ENCODE measurements at places on chromosomes 3 and 15.

GRCh38 chr15:78974272-78974918, 29.5 kb upstream of the CTSH start:
- no peak for DNase-seq

DNA sequence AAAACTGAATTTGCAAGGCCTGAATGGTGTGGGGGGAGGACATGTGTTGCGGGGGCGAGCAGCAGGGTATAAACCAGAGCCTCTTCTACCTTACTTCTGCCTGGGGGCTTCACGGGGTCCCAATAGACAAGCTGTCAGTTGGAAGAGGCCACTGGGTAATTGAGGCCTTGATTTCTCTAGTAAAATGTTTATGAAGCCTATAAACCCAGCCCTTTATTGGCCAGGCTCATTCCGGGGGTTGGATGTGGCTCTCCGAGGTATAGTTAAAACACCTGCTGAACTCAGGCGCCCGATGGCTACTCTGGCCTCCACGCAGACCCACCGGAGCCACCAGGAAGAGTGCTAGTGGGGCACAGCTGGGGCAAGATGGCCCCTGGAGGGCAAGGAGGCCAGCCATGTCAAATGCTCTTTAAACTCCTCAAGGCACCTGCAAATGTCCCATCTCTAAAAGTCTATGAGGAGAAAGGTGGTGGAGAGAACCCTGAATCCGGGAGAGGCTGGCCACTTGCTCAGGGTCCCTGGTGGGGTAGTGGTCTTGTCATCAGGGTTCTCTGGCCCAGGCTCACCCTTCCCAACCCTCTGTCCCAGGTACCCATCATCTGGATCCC, 34.3 kb downstream of the IGDCC3 start:
- DNase-seq = no peak

DNA sequence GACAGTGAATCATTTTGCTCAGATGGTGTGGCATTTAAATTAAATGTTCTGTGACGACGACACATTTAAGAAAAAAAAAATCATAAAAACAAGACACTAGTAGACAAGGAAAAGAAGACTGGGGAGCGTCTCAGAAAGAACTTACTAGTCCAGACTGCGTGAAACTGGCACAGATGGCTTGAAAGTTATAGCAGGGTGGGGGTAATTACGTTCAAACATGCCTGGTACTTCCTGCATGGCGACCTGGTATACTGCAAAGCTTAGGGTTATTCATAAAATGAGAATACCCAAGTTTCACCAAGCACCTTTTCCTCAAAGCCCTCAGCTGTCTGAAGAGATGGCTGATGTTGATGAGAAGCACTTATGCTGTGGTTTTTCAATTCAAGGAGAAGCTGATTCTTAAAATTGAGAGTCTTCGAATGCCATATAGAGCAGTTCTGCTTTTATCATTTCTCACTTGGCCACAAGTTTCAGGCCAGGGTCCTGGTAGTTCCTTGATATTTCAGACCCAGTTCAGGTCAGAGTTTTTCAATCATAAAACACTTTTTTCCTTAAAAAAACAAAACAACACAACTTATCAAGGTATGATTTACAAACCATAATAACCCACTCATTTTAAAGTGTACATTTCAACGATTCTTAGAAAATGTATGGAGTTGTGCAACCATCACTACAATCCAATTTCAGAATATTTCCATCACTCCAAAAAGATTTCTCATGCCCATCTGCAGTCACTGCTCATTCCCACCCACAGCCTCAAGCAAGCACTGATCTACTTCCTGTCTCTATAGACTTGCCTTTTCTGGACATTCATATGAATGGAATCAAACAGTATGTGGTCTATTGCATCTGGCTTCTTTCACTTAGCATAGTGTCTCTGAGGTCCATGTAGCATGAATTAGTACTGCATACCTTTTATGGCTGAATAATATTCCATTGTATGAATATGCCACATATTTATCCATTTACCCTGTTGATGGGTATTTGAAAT, 24.7 kb downstream of the PCOLCE2 start:
- DNase-seq = no peak

DNA sequence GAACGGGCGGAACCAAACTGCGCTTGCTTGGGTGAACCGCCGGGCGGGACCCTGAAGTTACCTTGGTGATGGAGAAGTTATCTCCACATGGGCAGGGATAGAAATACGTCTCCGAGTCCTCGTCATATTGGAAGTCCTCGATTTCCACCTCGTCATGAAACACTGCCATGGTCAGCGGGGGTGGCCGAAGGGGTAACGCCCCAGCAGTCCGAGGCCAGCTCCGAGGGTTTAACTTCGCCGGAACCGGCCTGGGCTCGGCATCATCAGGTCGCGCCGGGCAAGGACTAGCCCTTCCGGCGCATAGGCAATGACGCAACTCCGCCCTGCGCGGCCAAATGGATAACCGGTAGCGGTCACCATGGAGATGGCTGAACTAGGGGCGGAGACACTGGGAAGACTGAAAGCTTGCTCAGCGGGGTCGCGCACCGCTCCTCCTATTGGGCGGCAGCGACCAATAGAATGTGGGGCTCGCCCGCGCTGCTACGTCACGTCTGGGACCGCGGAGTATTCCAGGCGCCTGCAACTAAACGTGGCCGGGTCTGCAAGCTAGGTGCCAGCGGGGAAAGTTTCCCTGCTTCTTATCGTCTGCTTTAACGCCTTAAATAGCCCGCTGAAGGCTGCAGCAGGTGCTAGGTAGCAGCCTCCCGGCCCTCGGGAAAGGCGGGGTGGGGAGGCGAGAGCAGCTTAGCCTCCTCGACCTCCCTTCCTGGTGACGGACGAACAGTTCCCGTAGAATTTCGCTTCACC, at the start of the genes DPH3 and OXNAD1:
Gene DPH3, minus strand, starts transcription at position 236 of the 747 bp plus-strand sequence. Its CDS starts 67 bp downstream, at position 169.
Gene OXNAD1, plus strand, starts transcription at position 505 of the 747 bp plus-strand sequence. CDS start 5,741 bp downstream, outside the sequence.
- DNase-seq = peak; percentile 96

- no peak for DNase-seq
Observed at GRCh38 chr15:60243769-60244168, 154.0 kb downstream of the ANXA2 start.

DNA sequence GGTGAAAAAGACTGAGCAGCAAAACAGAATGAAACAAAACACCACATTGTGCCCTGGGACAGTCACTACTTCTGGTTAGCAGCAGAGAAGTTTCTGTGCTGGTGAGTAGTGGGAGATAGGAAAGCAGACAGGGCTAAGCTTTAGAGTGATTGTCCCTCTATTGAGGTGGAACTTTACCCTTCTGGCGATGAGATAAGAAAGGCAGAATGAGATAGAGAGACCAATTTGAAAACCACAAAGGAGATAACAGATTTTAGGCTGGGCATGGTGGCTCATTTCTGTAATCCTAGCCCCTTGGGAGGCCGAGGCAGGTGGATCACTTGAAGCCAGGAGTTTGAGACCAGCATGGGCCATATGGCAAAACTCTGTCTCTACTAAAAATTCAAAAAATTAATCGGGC, 208.5 kb downstream of the TBL1XR1 start:
- no peak for DNase-seq

DNA sequence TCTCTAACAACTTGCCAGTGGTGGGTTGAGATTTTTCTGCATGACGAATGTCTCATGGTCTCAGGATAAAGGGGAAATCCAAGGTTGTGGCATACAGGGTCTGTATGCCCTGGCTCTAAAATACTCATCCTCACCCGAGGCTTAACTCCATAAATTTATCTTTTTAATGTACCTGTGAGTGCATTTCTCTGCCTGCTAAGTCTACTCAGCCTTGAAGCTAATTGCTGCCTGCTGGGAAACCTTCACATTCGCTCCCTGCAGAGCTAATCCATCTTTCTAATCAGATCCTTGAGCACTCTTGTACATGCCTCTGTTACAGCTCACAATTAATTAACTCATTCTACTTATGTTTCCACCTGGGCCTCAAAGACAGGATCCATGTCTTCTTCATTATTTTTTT, 93.8 kb downstream of the CMSS1 start:
- no peak for DNase-seq

- DNase-seq = no peak
Observed at GRCh38 chr3:128382221-128382807, 84.4 kb downstream of the DNAJB8 start.

- no peak for DNase-seq
Observed at GRCh38 chr15:47412136-47412535, 305.2 kb upstream of the SEMA6D start.

DNA sequence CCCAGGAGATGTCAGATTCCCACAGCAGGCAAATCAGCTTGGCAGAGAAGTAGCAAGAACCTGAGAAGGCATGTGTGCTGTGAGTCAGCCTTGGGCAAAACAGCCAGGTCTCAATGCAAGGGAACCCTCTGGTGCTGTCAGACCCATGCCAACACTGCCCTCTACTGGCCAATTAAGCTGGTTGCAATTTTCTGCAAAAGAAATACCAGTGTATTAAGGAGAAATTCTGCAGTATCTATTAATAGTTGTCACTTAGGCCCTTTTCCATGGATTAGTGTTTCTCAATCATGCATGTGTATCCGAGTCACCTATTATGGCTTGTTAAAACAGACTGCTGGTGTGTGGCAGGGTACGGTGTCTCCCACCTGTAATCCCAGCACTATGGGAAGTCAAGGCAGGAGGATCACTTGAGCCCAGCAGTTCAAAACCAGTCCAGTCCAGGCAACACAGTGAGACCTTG, 26.2 kb downstream of the MAP4 start:
- DNase-seq = peak; percentile 75

DNA sequence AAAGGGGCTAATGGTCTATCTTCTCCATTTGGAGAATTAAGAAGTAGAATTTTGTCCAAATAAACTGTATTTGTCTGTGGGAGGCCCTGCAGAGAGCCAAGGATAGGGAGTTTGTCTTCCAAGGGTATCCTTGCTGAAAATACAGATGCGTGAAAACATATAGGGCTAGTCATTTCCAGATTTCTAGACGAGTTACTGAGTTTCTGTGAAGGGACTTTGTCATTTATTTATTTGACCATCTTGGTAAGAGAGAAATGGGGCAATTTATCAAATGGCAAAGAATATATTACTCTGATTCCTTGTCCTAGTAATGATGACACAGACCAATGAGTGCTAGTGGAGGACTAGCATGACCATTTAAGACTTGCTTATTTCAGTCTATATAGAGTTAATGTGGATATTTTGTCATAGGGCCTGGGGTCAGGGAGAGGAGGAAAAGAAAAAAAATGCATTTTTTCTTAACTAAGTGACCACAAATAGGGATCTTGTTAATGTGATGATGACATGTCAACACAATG, 376.6 kb upstream of the ONECUT1 start:
- DNase-seq = no peak

- no peak for DNase-seq
Observed at GRCh38 chr3:114460459-114460858, 166.6 kb downstream of the TIGIT start.

DNA sequence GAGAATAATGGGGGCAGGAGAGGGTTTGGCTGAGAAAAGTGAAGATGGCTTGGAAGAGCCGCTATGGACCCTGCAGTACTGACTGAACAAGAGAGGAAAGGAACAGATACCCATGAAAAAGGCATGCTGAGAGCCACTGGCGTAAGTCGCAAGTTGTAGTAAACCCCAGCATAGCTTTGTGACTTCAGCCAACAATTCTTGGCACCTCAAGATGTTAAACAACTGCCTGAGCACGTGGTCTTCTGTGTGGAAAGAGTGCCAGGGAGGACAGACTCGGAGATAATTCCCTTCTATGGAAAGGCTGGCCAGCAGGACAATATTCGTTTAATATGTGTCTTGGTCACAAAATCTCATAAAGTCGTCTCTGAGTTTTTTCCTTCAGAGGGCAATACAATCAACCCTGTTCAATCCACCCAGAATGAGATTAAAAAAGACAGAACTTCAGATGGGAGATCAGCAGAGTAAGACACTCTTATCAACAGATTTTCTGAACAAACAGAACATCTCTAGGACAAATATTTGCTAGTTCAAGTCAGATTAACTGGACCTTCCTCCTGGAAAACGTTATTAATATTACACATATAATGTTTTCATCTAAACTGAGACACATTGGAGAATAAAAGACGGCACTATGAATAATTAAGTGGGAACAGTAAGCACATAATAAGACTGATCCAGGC, 49.2 kb downstream of the NEK10 start:
- no peak for DNase-seq

- peak; percentile 35 for DNase-seq
Observed at GRCh38 chr3:64530434-64531049, 157.3 kb downstream of the ADAMTS9 start.

DNA sequence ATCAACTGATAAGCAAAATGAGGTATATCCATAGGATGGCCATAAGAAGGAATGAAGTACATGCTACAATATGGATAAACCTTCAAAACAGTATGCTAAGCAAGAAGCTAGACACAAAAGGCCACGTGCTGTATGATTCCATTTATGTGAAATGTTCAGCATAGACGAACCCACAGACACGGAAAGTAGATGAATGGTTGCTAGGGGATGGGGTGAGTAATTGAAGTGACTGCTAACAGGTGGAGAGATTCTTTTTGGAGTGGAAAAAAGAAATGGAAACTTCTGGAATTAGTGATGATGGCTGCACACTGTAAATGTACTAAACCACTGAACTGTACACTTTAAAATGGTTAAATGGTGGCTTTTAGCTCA, 630 bp upstream of the EFCAB12 start:
- DNase-seq = no peak

GRCh38 chr3:14340960-14341708, 61.3 kb upstream of the SLC6A6 start:
- DNase-seq = no peak

DNA sequence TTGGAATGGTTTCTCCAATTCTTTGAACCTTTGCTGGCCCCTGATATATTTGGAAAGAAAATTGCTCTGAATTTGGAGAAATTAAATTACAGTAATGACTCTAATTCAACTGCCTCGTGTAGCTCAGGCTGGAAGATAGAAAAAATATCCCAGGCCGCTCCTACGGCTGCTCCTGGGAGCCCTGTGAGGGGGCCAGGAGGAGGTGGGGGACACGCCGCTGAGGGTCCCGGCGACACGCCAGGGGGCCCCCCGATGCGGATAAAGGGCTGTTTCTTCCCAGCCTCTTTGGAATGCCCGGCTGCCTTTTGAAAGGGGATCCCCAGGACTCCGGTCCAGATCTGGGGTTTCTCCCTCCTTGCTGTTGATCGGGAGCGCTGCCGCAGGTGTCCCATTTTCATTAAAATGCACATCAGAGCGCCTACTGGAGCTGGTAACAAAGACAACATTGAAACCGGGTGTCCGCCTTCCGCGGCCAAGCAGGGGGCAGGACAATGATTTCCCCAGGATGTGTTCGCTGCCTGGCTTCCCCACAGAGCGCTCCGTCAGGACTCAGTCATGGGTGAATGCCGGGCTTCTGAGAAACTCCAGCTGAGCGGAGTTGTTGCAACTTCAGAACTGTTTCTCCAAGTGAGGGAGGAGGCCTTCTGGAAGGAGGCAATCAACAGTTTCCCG, 200.1 kb upstream of the KBTBD8 start:
- DNase-seq = no peak

DNA sequence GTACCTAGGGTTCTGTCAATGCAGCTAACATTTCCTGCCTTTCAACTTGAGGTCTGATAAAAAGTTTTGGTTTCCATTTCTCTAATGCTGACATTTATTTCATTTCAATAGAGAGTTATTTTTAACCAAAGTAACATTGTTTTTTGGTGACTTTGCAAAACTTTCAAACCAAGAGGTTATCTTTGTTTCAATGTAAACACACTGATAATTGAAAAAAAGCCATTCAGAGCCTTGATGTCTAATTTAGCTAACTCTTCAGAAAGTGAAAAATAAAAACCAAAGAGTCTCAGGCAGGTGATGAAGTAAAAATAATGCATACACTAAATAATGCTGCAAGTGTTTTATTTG, 9.6 kb upstream of the TIPARP start:
- DNase-seq = no peak

- peak; percentile 85 for DNase-seq
Observed at GRCh38 chr3:48685603-48686511, at the start of gene NCKIPSD. Gene NCKIPSD (minus strand): TSS chr3:48685915. CDS start chr3:48685807, 108 bp downstream.

Data from anterior cingulate cortex (tissue), 58 donors.